Occipital lobe (tissue), 3 donors: ENCODE measurements at places on chromosomes 1 and 21. TPM values are rescaled to one million over a fixed set of nuclear protein-coding genes. Genes with fewer than 3 reads are reported as not detected.

DNA sequence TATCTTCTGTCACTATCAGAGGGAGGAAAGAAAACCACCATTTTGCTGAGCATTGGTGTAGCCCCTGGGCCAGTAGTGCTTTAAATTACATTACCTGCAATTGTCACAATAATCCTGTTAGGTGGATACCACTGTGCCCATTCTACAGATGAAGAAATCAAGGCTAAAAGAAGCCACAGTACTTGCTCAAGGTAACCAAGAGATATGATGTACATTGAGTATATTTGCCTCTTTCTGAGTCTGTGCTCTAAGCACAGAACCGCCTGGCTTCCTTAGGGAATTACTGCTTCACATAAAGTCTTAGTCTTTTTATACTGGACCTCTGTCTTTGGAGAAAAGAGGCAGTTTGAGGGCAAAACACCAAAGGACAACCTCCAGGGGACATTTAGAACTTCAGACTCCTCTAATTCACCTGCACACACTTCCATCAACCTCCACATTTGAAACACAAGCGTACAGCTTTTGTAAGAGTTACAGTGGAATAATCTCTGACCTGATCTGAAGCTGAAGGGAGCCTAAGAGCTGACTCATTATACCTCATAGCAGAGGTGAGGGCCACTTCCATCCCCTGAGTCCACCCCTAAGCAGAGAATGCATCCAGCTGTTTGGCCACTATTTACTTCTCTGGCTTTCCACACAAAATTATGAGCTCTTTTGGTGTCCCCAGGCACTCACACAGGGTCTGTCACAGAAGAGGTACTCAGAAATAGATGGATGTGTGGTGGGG is 61.8 kb downstream of the PLPP3 start:
- no peak for DNase-seq

- DNase-seq, result no peak
Measured at GRCh38 chr1:91795591-91796389, 90.2 kb downstream of the TGFBR3 start.

GRCh38 chr1:38133756-38134155 is 87.2 kb upstream of the POU3F1 start:
- peak; percentile 39 for DNase-seq

GRCh38 chr1:11570821-11571380 is 83.3 kb downstream of the FBXO2 start:
- no peak for DNase-seq

DNA sequence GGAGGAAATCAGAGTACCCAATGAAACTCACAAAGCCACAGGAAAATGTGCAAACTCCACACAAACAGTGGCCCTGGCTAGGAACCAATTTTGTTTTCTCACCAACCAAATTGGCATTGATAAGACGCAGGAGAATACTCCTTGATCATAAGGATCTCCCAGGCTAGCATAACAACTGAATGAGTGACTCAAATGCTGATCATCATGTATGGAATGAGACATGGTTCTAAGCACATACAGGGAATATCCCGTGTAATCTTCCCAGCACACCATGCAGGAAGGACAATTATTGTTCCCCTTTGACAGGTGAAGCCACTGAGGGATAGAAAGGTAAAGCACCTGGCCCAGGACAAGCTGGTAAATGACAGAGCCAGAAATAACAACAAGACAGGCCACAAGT is 180.0 kb upstream of the DUSP10 start:
- DNase-seq, result no peak

DNA sequence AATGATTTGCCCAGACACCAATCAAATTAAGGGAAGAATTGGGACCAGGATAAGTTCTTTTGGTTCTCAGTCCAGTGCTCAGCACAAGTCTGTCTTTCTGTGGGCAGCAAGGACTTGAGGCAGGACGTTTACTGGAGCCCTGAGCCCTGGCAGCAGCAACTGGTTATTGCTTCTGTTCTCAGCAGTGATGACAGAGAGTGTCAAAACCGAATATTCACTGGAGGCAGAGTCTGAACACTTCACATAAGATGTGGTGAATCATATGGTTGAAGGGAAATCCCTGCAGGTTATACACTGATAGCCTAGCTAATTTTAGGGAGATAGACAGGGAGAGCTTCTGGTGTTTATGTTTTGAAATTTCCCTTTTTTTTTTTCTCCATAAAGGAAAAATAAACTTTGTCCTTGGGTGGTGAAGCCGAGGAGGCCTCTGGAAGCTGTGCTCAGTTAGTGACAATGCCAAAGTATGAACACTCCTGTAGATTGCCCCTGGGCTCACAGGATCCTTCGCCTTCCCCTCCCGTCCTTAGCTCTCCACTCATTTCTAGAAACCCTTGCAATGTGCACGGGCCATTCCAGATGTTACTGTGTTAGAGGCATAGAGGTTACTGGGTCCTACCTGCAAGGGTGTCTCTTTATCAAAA is 26.3 kb upstream of the TSPAN2 start:
- no peak for DNase-seq

DNA sequence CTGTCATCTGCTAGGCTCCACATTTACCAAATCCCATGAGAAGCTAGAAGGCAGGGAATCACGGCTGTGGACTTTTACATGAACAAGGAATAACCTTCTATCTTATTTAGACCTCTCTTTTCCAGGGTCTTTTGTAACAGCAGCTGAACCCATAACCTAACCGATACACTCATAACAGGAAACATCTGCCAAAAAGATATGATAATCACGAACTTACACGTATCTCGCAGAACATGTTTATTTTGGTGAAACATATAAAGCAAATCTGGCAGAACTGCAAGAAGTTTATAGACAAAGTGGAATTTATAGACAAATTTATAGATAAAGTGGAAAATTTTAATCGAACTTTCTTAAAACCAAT is 20.4 kb downstream of the TINAGL1 start:
- no peak for DNase-seq

DNA sequence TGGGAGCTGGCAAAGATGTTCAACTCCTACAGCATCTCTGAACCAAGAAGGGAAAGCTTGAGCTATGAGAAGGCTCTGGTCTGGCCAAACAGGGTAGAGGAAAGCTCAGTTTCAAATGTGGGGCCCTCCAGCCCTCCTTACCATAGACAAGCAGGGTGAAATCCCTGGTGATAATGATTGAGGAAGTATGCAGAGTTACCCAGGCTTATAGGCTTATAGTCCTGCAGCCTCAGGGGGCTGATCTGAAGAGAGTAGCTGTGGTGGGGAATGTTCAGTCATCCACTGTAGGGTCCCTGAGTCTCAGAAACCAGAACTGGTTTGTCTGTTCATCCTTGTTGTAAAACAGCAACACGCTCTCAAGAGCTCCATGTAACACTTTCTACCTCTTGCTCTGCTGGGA is 19.8 kb upstream of the LY9 start:
- DNase-seq, result no peak

DNA sequence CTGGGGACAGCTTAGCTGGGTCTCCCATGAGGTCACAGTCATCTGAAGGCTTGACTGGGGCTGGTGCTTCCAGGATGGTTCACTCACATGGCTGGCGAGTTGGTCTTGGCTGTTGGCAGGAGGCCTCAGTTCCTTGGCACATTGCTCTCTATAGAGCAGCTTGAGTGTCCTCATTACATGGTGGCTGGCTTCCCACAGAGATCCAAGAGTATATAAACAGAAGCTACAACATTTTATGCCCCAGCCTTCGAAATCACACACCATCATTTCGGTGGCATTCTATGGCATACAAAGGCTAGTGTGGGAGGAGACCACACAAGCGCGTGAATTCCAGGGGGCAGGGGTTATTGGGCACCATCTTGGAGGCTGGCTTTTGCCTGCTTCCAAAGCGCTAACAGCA is 63.0 kb downstream of the ALPL start:
- no peak for DNase-seq

DNA sequence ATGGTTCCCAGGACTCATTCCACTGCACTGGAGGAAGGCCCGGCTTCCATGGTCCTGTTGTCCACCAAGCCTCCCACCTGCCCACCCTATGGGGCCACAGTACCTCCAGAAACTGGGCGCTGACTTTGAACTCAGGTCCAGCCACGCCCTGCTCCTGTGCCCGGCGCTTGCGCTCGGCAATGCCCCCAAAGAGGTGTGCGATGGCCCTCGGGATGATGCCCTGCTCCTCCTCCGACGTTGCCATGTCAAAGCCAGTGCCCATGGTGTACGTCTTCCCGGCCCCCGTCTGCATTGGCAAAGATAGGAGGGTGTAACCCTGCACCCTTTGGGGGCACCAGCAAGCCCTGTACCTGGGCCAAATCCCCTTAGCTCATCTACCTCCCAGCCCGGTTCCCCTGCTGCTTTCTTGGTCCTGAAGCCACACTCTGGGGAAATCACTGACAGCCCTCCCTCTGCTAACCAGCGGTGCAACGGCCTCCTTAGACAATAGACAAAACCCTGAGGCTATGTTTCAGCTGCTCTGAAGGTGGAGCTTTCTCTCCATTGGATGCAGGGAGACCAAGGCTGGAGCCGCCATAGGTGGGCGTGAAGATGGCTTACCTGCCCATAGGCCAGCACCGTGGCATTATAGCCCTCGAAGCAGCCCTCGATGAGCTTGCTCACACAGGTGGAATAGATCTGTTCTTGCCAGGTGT is 14.7 kb downstream of the KIF21B start:
- no peak for DNase-seq

- no peak for DNase-seq
Measured at GRCh38 chr1:201324821-201325677, 41.7 kb downstream of the PKP1 start.

GRCh38 chr21:41133874-41134522 is 34.0 kb upstream of the BACE2 start:
- DNase-seq, result no peak

DNA sequence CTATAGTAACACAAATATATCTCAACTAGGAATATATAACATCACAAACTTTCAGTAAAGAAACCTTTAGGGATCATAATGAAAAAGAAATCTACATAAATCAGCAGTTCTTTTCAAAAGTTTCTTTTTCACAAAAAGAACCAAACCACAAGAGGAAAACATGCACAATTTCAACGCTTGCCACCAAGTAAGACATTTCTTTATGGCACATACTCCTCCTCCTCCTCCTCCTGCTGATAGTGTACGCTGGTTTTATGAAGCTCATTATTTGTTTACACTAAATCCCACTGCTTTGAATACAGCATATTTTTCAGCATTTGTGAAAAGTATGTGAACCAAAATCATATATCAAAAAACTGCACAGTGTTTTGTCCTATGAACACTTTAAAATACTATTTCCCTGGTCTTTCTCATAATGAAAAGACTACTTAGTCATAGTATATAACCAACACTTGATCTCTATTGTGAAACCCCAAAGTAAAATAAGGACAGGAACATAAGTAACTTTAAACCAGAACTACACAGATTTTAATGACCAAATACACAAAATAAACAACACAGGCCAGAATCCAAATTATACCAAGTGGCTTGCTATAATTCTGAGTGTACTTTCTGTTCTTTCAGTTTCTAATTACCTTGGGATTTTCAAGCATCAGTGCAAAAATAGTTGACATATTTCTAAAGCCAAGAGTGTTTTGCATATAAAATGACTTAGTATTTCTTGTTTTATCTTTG is 184.2 kb downstream of the EIF4G3 start:
- no peak for DNase-seq

GRCh38 chr1:236612349-236612748 is 8.0 kb upstream of the HEATR1 start:
- no peak for DNase-seq

DNA sequence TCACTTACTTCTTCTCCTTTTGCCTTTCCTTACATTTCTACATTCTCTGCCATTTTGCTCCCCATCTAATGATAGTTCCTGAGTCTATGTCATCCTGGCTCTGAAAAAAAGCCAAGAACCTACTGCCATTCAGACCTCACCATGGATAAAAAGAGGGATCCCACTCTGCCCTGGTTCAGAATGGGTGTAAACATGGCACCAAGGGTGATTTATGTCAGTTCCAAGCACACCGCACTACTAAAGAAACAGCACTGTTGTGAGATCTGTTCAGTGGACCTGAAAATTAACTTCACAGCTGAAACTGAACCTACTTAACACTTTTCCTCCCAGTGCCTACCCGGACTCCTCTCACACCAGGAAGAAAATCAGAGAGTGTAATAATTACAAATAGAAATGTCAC is 72.3 kb upstream of the NTPCR start:
- no peak for DNase-seq

DNA sequence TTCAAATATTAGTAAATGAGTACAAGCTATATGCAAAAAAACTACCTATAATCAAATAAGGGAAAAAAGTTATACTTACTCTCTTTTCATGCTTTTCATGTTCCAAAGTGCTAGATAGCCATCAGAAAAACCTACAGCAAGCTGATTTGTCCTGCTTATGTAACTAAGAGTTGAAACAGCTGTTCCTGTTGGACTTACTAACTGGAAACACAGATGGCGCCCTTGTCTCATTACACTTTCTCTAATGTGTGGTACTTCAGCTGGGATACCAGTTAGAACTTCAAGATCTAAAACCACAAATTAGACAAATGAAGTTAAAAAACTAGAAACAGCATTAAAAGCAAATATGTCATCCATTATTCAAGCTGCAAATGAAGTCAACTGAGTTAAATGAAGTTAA is 24.3 kb downstream of the AHCTF1 start:
- no peak for DNase-seq

DNA sequence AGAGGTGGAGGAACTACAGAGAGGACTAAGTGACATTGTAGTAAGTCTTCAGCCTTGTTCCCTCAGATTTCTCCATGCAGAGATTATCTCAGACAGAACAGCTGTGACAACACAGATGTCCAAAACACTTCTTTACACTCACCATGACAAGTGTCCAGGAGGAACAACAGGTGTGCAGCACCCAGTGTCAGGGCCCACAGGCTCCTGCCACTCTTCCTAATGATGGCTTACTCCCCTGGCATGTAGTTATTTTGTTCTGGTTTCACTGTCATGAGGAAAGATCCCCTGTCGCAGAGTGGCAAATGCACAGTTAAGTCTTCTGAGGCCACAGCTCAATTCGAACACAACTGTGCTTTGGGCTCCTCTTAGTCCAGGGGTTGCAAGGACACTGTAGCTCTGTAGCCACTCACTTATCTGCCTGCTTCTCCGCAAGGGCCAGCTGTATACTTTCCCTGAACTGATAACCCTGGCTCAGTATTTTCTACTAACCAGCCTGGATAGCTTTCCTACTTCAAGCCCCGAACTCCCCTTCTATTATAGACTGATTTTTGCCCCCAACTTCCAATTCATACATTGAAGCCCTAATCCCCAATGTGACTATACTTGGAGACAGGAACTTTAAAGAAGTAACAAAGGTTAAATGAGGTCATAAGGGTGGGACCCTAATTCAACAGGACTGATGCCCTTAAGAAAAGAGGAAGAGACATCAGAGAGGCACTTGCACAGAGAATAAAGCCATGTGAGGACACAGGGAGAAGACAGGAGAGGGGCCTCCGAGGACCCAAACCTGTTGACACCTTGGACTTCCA is 11.1 kb downstream of the PDZK1 start:
- DNase-seq, result no peak

OR2T11 gene
- total RNA-seq, result not detected

RUNX3 gene
- 0.16 TPM for total RNA-seq

EXO1 gene
- total RNA-seq, result 3.4 TPM

KCNK2 gene
- total RNA-seq, result 91.9 TPM

CELA3A gene
- total RNA-seq, result not detected

C8A gene
- total RNA-seq, result not detected

NR1I3 gene
- 0.47 TPM for total RNA-seq

C4BPA gene
- total RNA-seq, result not detected

CD5L gene
- 1.2 TPM for total RNA-seq

ATP6V0B gene
- total RNA-seq, result 183 TPM

SLC6A17 gene
- total RNA-seq, result 13.9 TPM

EPRS1 gene
- total RNA-seq, result 174 TPM
